ENCODE measurements at places on chromosomes 2 and 18. TPM values are rescaled to one million over a fixed set of nuclear protein-coding genes. Genes with fewer than 3 reads are reported as not detected.

PRSS56 gene
- 1.6 TPM for total RNA-seq

MYL1 gene
- not detected for total RNA-seq

IL36B gene
- not detected for total RNA-seq

TRIM43 gene
- total RNA-seq = not detected

MRPL33 gene
- 102 TPM for total RNA-seq

RAPGEF4 gene
- total RNA-seq = 60.7 TPM

CKAP2L gene
- 4.2 TPM for total RNA-seq

CDH19 gene
- 0.23 TPM for total RNA-seq

CCDC121 gene
- total RNA-seq = 6.7 TPM

AMER3 gene
- total RNA-seq = 33.7 TPM

BUB1 gene
- 12.9 TPM for total RNA-seq

ZNF385B gene
- total RNA-seq = 4.6 TPM

C2orf80 gene
- total RNA-seq = 38.1 TPM

RAPH1 gene
- total RNA-seq = 59.3 TPM

IL36RN gene
- not detected for total RNA-seq

VIL1 gene
- total RNA-seq = not detected

PDE1A gene
- 34.4 TPM for total RNA-seq

All from diencephalon (tissue), 1 donor.